ENCODE measurements at places on chromosomes 5 and 9.

DNA sequence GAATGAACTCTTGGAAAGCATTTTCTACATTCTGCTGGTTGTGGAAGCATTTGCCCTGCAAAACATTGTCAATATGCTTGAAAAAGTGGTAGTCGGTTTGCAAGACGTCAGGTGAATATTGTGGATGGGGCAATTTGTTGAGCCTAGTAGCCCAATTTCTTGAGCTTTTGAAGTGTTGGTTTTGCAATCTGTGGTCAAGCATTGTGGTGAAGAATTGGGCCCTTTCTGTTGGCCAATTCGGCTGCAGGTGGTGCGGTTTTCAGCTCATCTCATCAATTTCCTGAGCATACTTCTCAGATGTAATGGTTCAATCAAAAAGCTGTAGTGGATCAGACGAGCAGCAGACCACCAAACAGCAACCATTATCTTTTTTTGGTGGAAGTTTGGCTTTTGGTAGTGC is 426.8 kb upstream of the CDH9 start:
- DNase-seq, result no peak

DNA sequence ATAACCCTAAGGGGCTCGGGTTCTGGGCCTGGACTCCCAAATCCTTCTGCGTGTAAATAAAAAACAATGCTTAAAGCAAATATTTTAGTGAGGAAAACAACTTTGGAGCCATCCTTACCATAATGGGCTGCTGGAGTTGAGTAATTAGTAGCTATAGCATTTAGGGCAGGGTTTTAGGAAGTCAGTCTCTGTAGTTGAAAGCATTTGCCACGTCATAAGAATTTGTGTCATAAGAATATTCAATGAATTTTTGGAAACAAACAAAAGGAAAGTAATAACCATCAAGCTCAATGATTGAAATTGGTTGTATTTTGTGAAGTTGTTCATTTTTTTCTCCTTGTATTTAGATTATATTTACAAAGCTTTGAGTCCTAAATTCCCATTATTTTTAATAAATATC is 114.8 kb upstream of the ELL2 start:
- no peak for DNase-seq

DNA sequence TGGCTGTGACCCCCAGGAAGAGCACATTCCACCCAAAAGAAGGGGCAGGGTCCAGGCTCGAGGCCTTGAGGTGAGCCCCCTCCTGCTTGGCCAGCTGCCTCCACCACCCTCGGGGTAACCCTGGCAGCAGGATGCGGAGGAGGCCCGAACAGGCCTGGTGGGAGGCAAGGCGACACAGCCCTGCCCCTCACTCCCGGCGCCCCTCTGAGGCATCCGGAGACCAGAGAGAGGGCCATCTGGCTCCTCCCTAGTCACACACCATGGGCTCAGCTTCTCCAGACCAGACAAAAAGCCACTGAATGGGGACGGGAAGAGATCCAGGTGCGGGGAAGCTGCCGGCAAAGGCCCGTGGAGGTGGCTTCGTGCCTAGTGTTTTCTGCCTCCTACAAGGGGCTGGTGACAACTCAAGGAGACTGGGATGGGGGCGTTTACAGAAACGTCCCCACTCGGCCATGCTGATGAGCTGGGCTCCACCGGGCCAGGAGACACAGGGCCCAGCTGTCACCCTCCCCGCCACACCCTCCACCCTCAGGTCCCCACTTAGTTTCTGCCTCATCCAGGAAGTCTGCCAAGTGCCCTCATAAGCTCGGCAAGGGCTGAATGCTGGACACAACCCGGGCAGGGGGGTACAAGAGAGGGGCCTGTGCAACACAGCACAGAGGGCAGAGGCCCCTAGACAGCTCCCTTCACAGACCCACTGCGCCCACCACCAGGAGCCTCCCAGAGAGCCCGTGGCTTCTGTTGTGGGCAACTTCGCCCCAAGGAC is 41.9 kb downstream of the NACC2 start:
- DNase-seq, result peak; percentile 48

DNA sequence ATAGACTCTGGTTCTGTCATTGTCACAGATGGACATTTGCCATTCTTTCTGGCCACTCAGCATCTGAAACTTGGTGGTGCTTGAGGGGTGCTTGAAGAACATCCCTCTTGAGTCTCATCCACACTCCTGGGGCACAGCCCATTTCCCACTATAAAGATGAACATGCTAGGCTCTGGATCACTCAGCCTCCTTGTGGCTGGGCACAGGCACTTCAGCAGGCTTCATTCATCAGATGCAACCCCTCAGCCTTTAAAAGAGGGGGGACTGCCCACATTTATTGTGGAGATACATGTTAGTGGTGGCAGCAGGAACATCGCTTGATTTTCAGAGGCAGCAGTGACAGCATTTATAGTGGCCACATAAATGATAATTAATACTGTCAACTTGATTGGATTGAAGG is 124.7 kb upstream of the NIPBL start:
- DNase-seq, result no peak

DNA sequence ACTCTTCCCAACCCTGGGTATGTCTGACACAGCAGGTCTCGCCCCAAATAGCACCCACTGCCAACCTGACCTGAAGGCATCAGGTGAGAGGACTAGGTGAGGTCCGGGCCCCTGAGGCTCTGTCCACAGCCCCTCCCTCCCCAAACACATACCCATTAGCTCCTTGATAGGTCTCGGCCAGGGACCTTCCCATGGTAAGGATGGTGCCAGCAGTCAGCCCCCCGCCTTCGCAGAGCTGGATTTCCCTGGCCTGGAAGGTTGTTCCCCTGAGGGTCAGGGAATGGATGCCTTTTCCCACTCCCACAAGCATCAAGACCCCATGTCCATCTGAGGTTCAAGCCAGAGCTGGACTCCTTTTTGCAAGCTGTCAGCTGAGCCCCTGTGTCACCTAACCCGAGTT is 2.7 kb downstream of the ENHO start:
- DNase-seq, result no peak

DNA sequence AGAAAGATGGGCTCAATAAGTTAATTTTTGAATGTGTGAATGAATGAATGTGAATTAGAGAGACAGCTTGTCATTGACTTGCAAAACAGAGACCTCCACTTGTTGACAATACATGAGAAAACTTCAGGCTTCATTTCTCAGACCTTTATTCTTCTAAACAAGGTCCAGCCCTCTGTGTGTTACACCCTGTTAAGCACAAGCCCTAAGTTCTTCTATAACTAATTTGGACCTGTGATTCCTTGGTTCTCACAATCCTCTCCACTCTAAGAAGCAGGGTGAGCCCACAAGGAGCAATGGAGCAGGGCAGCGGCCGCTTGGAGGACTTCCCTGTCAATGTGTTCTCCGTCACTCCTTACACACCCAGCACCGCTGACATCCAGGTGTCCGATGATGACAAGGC is at the start of gene TMEM174:
TMEM174 (plus strand) TSS at position 243 of the 400 bp plus-strand sequence; CDS start at position 294, 51 bp downstream.
- DNase-seq, result no peak
